A673 (cell line): ENCODE measurements at places on chromosomes 16 and 17.

DNA sequence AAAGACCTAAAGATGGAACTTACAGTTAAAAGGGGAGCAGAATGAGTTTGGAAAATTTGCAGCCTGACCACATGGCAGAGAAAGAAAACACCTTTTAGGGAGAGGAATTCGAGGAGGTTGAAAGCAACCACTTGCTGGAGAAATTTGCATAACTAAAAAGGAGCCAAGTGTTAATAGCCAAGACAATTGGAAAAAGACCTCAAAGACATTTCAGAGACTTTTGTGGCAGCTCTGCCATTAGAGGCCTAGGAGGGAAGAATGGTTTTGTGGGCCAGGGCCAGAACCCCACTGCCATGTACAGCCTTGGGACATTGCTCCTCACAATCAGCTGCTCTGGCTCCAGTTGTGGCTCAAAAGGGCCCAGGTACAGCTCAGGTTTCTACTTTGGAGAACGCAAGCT is 338.5 kb downstream of the UTP18 start:
- DNase-seq, result no peak

DNA sequence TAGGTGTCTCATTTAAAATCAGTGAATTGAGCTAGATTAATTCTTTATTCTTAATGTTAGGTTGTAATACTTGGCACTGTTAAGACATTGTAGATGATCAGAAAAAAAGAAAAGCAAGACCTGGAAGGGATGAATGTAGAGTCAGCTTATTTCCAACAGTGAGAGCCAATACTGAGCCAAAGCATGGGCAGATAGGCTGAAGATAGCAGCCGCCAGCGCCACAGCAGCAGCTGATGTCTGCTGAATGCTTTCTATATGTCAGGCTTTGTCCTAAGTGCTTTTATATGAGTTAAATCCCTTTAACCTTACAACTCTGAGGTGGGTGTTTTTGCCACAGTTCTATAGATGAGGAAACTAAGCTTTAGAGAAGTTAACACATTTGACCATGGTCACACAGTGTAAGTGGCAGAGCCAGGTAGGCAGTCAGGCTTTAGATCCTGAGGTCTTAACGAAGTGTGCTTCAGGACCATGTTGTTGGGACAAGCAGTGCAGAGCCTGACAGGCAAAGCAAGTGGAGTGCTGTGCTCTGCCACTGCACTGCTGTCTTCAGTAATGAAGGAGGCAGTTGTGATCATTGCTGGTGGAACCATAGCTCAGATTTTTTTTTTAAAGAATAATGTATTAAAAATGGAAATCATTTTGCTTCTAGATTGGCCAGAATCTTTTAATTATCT is 25.9 kb downstream of the TNRC6A start:
- DNase-seq, result no peak

- no peak for DNase-seq
These were observed 12.0 kb downstream of the MILR1 start for GRCh38 chr17:64460955-64461354.

GRCh38 chr16:73743665-73744496 is 552.7 kb upstream of the PSMD7 start:
- DNase-seq, result peak; percentile 12

- DNase-seq, result peak; percentile 14
These were observed 868 bp downstream of the MED13 start for GRCh38 chr17:62064029-62064790.

- DNase-seq, result no peak
These were observed 9.6 kb upstream of the MPP2 start for GRCh38 chr17:43917016-43917347.

GRCh38 chr17:82793974-82794630 is 42.2 kb downstream of the TBCD start:
- no peak for DNase-seq

DNA sequence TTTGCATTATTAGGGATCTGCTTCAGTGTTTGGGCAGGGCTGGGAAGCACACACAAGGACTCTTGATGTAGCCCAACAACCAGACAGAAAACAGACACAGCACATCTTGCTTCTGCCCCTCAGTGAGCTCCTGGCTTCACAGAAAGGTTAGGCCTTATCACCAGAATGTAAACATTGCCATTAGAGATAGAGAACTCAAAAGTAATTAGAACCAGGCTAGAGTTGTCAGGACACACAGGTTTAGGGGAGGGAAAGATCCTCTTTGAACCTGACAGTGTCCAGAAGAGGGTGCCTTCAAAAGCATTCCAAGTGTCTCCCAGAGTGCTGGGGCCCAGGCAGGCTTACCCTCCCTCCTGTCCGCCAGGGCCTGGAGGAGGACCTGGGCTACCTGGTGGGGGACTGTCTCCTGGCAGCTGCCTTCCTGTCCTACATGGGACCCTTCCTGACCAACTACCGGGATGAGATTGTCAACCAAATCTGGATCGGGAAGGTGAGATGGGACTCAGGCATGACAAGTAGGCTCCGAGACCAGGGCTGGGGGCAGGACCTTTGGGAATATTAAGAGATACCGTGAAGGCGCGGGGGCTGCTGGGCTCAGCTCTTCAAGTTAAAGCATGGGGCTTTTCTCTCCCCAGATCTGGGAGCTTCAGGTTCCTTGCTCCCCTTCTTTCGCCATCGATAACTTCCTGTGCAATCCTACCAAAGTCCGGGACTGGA is 16.9 kb upstream of the KDM6B start:
- no peak for DNase-seq

DNA sequence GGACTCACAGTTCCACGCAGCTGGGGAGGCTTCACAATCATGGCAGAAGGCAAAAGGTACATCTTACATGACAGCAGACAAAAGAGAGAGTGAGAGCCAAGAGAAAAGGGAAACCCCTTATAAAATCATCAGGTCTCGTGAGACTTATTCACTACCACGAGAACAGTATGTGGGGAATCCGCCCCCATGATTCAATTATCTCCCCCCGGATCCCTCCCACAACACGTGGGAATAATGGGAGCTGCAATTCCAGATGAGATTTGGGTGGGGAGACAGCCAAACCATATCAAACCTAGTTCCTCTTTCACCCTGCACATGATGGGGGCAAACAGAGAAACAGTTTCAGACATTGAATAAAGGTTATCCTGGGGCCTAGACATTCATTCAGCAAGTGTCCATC is 32.2 kb upstream of the IRX6 start:
- no peak for DNase-seq

GRCh38 chr17:78771758-78772382 is 10.2 kb downstream of the CYTH1 start:
- no peak for DNase-seq

- no peak for DNase-seq
These were observed 11.3 kb upstream of the COX10 start for GRCh38 chr17:14058051-14058450.

- DNase-seq, result no peak
These were observed 19.9 kb downstream of the CEP295NL start for GRCh38 chr17:78883089-78883532.

DNA sequence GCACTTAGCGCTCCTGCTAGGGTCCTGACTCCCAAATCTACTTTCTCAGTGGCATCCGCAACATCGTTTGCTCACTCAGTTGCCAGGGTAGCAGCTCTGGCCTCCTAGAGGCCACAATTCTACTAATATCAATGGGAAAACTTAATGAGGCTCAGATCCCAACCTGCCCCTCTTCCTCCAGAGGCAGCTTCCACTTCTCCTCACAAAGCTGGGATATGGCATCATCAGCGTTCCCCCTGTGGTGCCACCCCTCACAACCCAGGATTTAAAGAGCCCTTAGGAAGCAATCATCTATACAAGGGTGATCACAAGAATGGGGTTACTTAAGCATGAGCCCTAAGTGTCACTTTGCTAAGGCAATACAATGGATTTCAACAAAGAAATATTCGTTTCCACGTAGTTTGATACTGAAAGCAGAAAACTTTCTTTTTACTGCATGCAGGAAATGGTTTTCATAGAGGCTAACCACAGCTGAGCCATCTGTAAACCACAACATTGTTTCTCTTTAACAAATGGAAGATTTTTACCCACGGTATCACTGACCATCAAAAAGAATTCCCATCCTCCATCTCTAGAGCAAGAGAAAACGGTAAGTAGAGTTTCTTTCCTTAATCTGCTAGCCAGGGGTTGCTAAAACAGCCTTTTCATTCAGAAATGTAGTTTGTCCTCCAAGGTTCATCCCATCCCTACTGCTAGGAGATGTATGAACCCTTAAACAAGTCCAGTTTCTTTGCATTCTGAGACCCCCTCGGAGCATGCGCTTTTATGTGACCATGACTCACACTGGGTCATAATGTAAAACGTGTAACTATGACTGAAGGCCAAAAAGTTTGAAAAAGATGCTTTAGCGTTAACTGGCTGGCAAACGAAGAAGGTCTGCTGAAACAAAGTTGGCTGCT is 68.3 kb upstream of the BCAR1 start:
- DNase-seq, result no peak

DNA sequence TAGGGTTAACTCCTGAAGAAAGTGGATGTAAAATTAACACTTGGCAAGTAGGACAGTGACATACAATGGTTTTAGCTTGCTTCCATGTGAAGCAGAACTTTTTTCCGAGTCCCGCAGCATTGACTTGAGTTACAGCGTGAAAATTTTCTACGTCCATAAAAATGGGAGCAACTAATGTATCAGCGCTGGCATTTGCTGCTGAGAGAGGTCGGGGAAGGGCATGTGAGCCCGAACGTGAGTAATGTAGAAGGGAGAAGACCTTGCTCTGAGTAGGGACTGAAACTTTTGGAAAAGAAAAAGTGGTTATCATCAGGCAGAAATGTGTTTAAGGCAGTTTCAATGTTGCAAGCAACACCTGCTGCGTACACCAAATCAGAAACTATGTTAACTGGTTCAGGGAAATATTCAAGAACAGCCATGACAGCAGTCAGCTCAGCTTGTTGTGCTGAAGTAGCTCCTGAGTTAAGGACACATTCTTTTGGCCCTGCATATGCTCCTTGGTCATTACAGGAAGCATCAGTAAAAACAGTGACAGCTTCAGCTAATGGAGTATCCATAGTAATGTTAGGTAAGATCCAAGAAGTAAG is 70.9 kb upstream of the ARL4D start:
- no peak for DNase-seq

DNA sequence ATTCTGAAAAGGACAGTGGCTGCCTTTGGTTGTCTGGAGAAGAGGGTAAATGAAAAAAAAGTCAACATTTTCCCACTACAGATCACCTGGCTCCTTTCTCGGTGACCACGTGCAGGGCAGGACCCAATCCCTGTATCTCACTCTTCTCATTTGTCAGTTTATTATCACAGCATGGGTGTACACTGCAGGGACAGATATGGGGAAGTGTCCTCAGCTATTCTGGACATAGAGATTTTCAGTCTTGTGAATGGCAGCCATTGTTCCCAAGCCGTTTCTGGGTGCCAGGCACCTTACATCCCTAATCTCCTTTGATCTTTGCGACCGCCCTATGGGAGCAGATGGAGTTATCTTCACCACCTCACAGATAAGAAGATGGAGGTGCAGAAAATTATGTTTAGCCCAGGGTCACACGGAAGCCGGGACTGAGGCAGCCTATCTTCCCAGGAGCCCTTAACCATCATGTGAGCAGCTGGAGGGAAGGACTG is 7.2 kb downstream of the ADORA2B start:
- DNase-seq, result no peak

GRCh38 chr17:36464765-36465088 is 21.8 kb upstream of the ZNHIT3 start:
- DNase-seq, result no peak

GRCh38 chr17:74779948-74780400 is 3.8 kb upstream of the NAT9 start:
- no peak for DNase-seq

DNA sequence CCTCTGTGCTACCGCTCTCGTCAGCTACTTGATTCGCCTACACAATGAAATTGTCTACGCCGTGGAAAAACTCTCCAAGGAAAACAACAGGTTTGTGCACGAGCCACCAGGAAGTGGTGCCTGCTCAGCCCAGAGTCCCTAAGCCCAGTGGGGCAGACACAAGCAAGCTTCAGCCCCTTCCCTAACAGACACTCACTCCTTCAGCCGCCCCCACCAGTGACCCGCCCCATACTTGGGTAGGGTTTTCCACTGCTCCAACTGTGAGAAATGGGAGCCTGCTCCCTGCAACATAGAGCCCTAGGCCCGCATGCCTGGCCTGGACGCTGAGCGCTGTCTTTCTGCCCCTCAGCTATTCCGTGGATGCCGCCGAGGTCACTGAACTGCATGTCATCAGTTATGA is 28.6 kb upstream of the ENDOV start:
- no peak for DNase-seq

DNA sequence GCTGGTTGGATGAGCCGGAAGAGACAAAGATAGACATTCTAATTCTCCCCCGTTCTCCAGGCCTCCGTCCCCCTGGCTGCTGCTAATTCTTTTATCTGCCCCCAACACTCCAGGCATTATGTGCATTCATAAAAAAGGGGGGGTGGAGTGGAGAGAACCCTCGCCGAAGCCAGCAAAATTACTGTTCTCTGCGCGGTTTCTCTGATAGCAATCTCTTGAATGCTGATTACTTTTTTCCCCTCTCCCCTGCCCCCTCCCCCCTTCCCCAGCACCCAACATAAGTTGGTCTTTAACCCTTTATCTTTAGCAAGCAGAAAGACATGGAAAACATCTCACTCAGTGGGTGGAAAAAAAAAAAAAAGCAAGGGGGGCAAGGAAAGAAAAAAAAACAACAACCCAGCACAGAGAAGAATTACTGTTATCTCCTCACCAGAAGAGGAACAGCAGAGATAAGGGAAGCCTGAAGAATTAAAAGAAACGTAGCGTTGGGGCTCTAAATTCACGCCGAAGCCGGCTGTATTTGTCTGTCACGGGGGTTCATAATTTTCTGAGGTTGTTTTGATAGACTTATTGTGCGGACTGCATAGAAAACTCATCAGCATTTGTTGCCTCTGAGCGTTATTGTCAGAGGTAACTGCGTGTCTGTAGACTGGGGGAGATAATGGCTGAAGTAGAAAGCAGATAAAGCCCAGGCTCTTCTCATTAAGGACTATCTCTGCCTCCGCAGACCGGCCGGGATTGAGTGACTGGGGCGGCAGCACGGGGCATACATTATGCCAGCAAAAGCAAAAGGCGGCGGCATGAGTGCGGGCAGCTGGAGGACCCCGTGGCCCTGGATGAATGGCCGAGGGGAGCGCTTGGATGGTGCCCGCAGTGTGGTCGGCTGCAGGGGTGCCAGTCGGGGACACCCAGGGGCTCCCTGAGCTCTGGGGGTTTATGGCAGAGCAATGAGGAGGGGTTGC is 126.9 kb downstream of the MRM1 start:
- DNase-seq, result no peak

- DNase-seq, result no peak
These were observed 329 bp downstream of the SMARCD2 start for GRCh38 chr17:63842173-63842539.

DNA sequence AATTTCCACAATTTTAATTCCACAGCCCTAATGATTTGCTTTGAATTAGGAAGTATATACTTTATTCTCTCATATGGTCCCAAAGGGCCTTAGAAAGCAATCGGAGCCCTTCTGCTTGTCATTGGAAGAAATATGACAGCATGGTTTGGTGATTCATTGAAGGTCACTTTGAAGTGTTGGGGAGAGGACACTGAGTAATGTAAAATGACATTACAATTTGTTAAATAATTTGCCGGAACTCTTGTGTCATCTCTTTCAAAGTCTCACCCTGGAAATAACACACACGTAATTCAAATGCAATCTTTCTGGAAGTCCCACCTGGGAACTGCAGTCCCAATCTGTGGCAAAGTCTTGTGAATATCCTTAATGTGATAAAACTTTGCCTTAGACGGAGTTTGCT is 59.8 kb downstream of the BMERB1 start:
- no peak for DNase-seq
